ENCODE measurements at places on chromosomes 1 and 21.

DNA sequence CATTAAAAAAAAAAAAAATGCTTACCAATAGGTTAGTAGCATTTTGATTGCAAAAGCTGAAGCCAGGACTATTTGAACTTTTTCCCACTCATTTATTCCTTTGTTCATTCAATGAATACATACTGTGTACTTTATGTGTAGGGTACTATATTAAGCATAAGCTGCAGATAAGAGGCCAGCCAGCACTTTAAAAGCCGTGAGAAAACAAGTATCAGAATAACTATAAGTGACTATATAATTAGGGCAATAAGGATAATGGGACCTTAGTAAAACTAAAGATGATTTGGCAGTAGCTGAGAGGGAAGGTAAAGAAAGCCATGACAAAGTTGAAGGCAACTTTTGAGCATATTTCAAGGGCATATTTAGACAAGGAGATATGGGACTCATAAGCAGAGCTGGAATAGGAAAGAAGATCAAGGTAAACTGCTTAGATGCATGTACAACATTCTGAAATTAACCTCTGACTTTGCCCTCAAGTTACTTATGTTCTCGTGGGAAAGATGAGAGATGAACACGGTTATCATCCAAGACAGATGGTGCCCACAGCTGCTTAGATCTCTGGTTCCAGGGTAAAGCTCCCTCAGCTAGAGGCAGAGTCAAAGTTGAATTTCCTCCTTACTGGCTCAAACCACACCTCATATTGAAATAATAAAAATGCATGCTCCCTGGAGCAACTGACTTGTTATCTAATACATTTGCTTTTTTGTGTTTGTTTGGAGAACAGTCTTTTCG, 44.0 kb upstream of the FMO2 start:
- no peak for DNase-seq

GRCh38 chr1:220803401-220804201, 16.9 kb downstream of the MTARC1 start:
- DNase-seq = no peak

DNA sequence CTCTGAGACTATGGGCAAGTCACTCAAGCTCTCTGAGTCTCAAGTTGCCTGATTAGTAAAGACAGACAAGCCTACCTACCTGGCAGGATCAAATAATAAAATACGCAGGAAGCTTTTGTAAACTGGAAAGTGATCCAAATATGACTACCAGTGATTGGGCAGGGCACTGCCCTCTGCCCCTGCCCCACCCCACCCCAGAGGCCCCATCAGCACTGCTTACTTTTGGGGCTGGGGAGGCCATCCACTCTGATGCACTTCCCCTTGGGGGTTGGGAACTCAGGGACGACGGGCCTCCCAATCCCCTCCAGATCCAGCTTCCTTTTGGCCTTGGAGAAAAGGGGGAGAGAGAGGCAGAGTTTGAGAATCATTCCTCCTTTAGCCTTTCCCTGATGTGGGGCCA, 6.9 kb downstream of the E2F2 start:
- DNase-seq = no peak

DNA sequence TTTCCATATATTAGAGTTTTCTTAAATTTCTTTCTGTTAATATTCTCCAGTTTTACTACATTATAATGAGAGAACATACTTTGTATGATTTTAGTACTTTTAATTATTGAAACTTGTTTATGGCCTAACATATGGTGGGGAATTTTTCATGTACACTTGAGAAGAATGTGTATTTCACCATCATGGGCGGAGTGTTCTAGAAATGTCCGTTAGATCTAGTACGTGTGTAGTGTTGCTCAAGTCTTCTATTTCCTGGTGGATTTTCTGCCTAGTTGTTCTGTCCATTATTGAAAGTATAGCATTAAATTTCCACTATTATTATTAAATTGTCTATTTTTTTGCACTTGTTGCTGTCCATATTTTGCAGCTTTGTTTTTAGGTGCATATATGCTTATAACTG, 64.0 kb upstream of the RGS21 start:
- no peak for DNase-seq

DNA sequence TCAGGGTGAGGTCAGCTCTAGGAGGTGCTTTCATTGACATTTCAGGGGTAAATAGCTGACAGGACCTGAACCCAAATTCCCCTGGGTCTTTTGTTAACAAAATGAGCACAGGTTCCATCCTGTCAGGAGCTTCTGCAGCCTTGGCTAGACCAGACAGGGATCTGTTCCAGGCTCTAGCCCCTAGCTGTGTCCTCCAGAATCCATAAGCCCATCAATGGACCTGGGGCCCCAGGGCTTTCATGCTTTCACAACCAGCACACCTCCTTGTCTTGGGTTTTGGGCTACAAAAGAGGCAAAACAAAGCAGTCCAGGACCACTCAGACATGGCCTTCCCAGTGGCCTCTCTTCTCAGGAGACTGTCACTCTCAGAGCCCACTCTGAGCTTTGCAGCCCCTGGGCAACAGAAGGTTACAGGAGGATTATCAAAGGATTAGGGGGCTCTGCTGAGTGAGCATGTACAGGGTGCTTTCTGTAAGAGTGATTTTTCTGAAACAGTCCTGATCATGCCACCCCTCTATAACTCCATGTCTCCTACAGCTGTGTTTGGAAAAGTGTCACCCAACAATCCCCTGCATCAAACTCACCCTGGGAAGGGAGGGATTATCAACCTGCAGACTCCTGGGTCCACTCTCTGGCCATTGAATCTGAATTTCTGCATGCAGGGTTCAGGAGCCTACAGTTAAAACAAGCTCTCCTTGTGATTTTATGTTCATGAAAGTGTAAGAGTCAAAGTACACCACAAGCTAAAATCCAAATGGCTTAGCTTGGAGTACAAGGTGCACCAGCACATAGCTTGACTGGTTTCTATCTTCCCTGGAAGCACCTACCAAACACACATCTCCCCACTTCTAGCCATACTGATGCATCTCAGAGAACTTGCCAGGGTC, 67.7 kb upstream of the GCLM start:
- no peak for DNase-seq

- DNase-seq = no peak
These were observed 188.5 kb downstream of the HLX start for GRCh38 chr1:221067721-221068120.

DNA sequence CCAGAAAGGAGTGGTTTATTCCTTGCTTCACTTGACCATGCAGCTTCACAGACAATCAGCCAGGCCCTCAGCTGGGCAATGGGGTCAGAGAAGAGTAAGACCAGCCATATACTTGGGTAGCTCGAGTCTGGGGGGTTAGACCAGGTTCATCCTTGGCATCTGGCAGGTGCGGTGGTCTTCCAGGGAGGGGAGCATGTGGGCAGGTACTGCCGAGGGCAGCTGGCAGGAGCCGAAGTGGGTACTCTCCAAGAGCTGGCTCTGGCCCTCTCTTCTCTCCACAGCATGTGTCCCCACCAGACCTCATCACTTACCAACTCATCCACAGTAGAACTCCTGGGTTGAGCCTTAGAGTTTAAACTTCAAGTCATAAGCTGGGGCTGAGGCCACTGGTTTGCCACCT, 156.8 kb downstream of the FOXD2 start:
- no peak for DNase-seq

DNA sequence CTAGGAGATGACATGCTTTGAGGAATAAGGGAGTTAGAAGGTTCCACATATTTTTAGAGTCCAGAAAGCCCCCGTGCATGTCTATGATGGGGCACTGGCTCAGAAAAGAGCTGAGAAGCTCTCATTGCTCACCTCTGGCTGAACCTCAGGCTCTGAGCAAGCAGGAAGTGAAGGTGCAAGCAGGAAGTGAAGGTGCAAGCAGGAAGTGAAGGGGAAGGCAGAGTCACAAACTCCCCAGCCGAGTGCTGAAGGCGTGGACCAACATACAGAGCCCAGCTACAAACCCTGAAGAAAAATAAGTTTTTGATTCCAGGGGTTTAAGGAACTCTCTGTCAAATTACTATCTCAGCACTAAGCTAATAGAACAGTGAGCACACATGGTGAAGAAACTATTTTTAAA, 7.0 kb downstream of the KRTAP10-8 start:
- DNase-seq = peak; percentile 54

All from stimulated activated CD8-positive, alpha-beta memory T cell treated with anti-CD3 and anti-CD28 coated beads, Interleukin-7, amount 100 ng/mL, for 4 hours (primary cell).